Sigmoid colon (tissue), 7 donors: ENCODE measurements at places on chromosomes 6 and 20. TPM values are rescaled to one million over a fixed set of nuclear protein-coding genes. Genes with fewer than 3 reads are reported as not detected.
A peak's percentile ranks its signal among the peaks of the same experiment; 100 is the strongest.

CCDC170 gene
- total RNA-seq: 0.41 TPM

HLA-DRA gene
- 101 TPM for total RNA-seq

SCP2D1 gene
- total RNA-seq: 0.99 TPM

LHFPL5 gene
- total RNA-seq: not detected

NKAIN2 gene
- total RNA-seq: 1.1 TPM

CST5 gene
- not detected for total RNA-seq

DNA sequence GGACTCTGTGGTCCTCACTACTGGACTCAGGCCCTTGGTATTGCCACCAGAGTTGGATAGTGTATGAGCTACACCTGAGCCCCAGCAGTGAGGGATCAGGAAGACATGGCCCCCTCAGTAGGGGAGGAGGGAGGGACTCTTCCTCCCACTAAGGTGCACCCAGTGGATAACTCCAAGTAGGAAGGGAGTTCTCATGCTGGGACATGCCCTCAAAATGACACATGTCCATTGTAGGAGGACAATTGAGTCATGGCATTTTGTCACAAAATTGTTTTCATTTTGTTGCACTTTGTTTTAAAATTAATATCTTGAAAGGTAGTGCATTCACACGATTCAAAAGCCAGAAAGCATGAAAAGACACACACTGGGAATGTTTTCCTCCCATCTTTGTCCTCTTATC, 127.2 kb downstream of the FOXO3 start:
- no peaks in the 10 kb centered on the region for H3K27me3 ChIP-seq
- no peak for DNase-seq
- no peak overlapping the region for H3K27ac ChIP-seq
- H3K36me3 ChIP-seq: peaks cover 22% of the 10 kb centered on the region
- peaks cover 32% of the 10 kb centered on the region for H3K4me1 ChIP-seq

DNA sequence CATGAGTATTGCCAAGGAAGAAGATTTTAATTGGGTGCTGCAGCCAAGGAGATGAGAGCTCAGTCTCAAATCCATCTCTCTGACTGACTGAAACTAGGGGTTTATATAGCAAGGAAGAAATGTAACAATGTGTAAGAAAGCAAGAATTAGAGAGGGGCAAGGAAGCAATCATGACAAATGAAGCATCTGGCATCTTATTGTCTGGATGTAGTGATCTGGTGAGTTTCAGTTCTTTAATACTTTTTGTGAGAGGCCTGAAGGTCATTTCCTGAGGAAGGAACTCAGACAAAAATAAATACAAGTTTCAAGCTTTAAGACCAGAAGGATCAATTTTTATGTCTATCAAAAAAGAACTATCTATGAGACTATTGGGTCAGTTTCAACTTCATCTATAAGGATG, 64.2 kb downstream of the HTR1E start:
- no peak overlapping the region for H3K27ac ChIP-seq
- no peaks in the 10 kb centered on the region for H3K27me3 ChIP-seq
- no peaks in the 10 kb centered on the region for H3K36me3 ChIP-seq

DNA sequence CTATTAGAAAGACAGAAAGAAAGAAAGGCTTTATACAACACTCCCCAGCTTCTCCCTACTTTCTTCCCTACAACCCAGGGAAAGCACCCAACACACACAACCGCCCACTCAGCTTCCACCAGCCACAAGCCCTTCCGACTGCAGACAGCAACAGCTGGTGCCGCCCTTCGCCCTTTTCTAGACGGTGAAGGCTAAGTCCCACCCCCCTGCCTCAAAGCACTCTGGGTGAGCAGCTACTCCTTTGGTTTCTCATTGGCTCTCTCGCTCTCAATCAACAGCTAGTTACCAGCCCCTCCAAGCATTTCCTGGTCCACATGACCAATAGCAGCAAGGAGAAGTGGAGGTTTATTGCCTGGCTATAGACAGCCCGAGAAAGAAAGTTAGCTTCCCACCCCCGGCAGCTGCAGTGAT, 230.1 kb upstream of the MOCS1 start:
- no peak overlapping the region for H3K27ac ChIP-seq
- no peak overlapping the region for H3K4me3 ChIP-seq
- DNase-seq: no peak
- H3K36me3 ChIP-seq: no peaks in the 10 kb centered on the region
- no peaks in the 10 kb centered on the region for H3K27me3 ChIP-seq
- no peaks in the 10 kb centered on the region for H3K4me1 ChIP-seq

DNA sequence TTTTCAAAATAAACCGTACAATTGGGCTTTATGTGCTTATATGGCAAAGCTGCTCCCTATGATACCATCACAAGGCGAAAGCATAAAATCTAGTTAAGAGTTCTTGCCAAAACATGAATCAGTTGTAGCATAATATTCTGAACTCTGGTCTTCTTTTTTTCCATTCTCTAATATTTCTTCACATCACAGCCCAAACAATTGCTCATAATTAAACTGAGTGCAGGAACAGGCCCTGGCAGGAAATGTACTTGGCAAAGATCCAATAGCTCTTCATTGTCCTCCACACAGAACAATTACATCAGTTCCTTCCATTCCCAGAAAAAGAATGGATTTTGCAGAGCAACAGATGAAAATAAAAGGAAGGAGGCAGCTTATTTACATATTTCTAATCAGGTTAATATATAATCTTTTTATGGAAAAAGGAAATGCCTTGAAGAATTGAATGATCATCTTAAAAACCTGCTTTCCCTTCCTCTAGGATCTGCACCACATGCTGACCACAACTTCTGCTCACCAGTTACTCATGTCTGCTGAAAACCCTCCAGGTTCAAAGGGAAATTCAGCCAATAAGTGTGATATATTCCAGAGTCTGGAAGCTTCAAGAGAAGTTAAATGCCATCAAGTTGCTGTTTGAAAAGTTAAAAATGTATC, 123.3 kb upstream of the COL21A1 start:
- no peaks in the 10 kb centered on the region for H3K27me3 ChIP-seq
- peak overlapping the region; percentile 95 for H3K27ac ChIP-seq
- no peak overlapping the region for H3K4me3 ChIP-seq
- peaks cover 67% of the 10 kb centered on the region for H3K4me1 ChIP-seq
- peak; percentile 91 for DNase-seq

DNA sequence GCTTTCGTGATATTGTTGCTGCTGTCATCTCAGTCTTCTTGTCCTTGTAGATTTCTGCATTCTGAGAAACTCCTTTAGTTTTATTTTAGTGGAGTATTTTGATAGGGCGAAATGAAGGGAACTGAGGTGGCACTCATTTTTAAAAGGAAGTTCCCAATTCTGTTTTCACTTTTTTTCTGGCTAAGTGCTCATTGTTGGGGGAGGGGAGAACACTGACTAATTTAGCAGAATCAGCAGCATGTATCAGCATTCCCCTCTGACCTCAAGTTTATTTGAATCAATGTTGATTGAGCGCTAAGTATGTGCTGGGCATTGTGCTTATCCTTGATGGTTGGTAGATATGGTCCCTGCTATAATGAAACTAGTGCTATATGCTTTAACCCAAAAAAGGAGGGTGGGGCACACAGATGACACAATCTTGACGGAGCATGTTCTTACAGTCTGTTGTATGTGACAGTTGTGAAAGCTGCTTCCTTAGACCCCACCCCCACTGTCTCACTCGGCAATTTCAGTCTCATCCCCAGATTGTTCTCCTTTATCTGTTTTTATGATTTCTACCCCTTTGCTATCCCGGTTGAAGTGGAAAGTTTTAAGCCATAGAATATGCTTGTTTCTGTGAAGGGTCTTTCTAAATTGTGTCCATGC, 262.4 kb downstream of the SOX4 start:
- H3K36me3 ChIP-seq: no peaks in the 10 kb centered on the region
- H3K27ac ChIP-seq: no peak overlapping the region
- no peaks in the 10 kb centered on the region for H3K4me1 ChIP-seq
- no peak overlapping the region for H3K4me3 ChIP-seq
- DNase-seq: no peak

GRCh38 chr6:127486934-127487333, 27.7 kb upstream of the KIAA0408 start:
- no peaks in the 10 kb centered on the region for H3K27me3 ChIP-seq
- H3K36me3 ChIP-seq: no peaks in the 10 kb centered on the region
- peaks cover 13% of the 10 kb centered on the region for H3K4me1 ChIP-seq
- DNase-seq: no peak

DNA sequence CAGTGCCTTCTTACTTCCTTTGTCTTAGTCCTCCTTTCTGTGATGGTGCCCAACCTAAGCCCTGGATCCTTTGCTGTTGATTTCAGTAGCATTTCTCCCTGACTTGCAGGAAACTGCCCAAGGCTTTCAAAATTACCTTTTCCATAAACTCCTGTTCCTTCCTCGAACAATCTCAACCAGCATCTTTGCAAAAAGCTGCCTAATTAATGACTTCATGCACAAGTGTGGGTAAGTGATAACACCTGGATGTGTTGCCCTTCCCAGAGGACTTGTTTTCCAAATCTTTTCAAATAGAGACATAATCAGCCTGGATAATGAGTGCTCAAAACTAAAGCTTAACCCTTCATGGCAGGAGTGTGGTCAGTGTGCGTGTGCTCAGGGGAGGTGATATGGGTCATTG, 118.0 kb downstream of the PCSK2 start:
- H3K27ac ChIP-seq: no peak overlapping the region
- no peak overlapping the region for H3K4me3 ChIP-seq
- no peaks in the 10 kb centered on the region for H3K27me3 ChIP-seq
- no peak for DNase-seq
- H3K4me1 ChIP-seq: no peaks in the 10 kb centered on the region

DNA sequence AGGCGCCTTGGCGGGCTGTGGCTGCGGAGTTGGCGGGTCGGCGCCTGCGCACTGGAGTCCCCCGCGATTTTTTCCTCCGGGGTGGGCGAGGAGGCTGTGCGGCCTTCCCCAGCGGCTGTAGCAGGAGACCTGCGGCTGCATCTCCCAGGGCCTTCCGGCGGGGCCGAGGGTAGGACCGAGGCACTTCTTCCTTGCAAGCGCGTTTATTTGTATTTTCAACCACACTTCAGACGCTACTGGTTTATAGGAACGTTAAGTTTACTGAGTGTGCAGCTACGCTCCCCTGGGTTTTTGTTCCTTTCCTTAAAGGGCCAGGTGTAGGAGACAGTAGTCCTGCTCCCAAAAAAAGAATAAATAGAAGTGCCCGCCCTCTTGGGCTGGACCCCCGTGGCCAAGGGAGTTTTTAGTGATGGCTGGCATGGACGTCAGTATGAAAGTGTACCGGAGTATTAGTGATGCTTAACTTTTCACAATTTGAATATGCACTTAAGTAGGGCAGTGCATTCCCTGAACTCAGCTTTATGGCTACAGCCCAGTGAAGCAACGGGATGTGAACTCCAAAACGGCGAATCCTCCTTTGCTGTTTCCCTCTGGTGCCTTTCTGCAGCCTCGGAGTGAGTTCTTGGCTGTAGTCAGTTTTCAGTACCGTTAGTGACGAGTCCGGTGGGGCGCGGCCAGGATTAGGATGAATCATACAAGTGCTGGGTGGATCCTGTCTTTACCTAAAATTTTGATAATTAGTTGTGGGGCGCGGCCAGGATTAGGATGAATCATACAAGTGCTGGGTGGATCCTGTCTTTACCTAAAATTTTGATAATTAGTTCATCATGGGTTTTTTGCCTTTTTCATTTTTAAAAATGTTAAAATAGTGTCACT, 1.0 kb upstream of the FBXO5 start:
- peak overlapping the region; percentile 95 for H3K27ac ChIP-seq
- peaks cover 34% of the 10 kb centered on the region for H3K4me1 ChIP-seq
- no peaks in the 10 kb centered on the region for H3K36me3 ChIP-seq
- H3K27me3 ChIP-seq: no peaks in the 10 kb centered on the region
- peak overlapping the region; percentile 67 for H3K4me3 ChIP-seq
- peak; percentile 96 for DNase-seq

DNA sequence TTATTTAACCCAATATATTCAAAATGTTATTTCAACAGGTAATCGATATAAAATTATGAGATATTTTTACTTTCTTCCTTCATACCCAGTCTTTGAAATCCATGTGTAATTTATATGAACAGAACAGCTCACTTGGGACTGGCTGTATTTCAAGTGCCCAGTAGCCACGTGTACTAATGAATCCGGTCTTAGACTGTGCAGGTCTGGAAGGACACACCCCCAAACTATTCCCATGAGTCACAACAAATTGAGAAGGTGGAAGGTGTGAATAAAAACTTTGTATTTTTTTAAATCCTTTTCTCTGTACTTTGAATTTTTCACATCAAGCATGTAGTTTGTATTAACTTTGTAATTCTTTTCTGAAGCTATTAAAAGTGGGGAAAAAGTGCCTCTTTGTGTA, 2.8 kb downstream of the UNC5CL start:
- H3K27me3 ChIP-seq: no peaks in the 10 kb centered on the region
- H3K4me1 ChIP-seq: no peaks in the 10 kb centered on the region
- no peak for DNase-seq
- H3K27ac ChIP-seq: no peak overlapping the region
- no peaks in the 10 kb centered on the region for H3K36me3 ChIP-seq

DNA sequence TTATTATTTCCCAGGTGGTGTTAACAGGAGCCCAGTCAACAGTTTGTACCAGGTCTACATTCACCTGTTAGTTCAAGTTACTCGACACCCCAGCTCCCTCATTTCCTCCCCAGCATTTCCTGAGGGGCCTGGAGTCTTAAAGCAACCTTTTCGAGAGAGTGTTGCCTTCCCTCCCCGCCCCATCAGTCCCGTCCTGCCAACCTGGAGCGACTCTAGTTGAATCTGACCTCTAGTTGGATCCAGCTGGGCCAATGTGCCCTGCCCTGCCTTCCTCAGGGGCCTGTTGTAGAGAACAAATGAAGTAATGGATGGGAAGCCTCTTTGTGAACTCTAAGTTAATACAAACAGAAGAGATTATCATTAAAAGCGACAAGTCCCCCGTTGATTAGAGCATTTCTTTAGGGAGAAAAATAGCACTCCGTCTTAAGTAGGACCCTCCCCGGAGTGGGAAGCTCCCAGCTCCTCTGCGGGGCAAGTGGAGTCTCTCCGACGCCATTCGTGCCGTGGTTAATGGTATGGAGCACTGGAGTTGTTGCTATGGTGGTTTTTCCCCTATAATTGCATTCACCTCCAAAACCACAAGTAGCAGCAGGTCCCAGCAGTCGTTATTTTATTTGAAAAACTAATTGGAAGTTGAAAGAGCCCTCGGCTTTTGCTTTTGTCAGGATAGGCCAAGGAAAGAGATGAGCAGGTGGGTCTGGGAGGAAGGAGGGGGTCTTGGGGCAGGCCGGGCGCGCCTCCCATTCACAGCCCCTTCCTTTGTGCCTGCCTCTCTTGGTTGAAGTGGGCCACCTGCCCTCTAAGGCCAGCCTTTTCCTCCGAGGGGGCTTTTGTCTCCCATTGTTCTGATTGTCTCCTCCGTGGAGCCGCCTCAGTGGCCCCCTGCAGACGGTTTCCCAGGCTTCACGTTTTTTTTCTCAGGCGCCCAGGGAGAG, 16.1 kb downstream of the GHRH start:
- no peaks in the 10 kb centered on the region for H3K27me3 ChIP-seq
- peaks cover 12% of the 10 kb centered on the region for H3K4me1 ChIP-seq

DNA sequence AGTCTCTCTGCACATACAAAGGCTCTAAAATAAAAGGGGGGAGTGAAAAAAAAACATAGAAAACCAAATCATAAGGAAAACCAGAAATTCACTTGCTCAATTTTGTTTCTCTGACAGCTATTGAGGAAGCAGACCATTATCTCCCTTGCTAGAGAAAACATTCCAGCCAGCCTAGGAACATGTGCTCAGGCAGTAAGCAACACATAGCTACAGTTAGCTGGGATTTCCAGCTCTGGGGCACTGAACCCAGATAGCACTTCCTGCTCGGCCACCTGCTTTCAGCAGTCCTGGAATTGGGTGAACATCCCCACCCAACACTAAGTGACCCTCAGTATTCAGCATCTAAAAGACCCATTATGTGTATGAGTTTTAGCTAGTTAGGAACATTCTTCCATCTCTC, 61.3 kb downstream of the TNFRSF21 start:
- H3K4me1 ChIP-seq: peaks cover 46% of the 10 kb centered on the region
- no peak overlapping the region for H3K27ac ChIP-seq
- H3K36me3 ChIP-seq: peaks cover 6% of the 10 kb centered on the region
- H3K4me3 ChIP-seq: no peak overlapping the region
- H3K27me3 ChIP-seq: no peaks in the 10 kb centered on the region
- DNase-seq: no peak
